G401 (cell line): ENCODE measurements at places on chromosomes 2 and 18. TPM values are rescaled to one million over a fixed set of nuclear protein-coding genes. Genes with fewer than 3 reads are reported as not detected.

GREB1 gene
- 7.9 and 14.7 TPM in 2 replicates for total RNA-seq

RNPEPL1 gene
- total RNA-seq = 3.3 and 5.6 TPM in 2 replicates

DIS3L2 gene
- 33.1 and 33.3 TPM in 2 replicates for total RNA-seq

IL1B gene
- total RNA-seq = not detected in 2 replicates

SPC25 gene
- total RNA-seq = 19.0 and 32.4 TPM in 2 replicates

ARHGEF4 gene
- 0.10 TPM in 1 of 2 replicates, not detected in the other for total RNA-seq

HDHD2 gene
- 6.6 and 15.8 TPM in 2 replicates for total RNA-seq

TRIB2 gene
- total RNA-seq = 5.4 and 10.5 TPM in 2 replicates

DNA sequence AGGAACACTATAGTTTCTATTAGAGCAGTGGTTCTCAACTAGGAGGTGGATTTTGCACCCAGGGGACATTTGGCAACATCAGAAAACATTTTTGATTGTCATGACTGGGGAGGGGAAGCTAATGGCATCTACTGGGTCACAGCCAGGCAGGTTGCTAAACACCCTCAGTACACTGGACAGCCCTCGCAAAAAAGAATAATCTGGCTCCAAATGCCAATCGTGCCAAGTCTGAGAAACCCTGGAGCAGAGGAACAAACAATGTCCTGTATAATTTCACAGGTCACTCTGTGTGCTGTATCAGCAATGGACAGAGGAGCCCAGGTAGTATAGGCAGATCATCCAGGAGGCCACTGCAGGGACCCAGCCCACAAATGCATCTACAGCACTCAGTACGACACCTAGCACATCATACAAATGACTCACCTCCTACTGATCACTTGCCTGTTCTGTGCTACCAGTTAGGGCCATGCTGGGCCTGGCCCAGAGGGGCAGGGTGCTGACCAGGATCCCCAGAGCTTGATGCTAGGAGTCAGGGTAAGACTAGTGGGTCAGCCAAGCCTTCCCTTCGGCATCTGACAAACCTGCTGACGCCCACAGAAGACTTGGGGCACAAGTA, 37.6 kb downstream of the SFXN5 start:
- DNase-seq = no peak

DNA sequence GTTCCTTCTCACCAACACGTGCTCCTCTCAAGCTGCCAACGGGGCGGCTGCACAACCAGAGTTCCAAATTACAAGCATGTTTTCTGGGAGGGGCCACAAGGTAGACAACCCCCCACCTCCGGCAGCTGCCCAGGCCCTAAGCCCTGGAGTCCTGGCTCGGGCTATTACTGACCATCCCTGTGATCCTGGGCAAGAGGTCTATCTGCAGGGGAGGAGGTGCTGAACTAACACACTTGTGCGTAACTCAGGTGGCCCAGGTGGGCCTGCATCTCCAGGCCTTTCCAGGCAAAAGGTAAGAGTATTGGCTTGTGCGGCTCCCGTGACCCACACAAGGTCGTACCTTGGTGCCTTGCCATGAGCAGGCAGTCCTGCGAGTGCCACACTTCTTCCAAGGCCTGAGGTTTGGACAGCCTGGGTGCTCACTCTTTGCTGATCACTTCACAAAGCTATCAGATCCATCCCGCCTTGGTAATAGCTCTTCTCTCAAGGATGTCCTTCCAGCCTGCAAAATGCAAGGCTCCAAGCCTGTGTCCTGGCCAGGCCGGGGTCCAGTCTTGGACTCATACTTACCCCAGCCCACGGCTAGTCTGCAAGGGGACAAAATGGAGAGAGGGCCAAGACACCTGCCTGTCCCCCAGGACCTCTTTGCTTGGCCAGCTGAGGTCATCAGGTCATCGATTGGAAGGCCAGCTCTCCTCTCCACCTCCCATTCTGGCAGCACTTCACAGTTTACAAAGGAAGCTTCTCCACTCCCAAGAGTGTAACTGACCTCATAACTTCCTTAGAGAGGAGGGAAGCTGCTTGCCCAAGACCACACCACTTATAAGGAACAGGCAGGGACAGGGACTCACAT, 33.9 kb downstream of the ADRA2B start:
- no peak for DNase-seq

DNA sequence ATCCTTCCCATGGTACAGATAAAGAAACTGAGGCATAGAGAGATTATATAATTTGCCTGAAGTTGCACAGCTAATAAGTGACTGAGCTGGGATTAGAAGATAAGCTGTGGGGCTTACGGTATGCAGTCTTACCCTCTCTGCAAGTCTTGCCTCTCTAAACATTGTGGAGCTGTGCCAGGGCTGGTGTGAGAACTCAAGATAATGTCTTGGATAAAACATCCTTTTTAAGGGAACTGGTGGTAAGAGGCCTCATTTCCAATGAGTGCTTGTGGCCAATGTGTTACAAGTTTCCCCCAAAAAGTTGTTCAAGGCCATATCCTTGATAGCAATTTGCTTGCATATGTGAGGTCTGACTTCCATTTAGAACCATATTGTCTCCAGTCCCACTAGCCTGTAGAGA, 84.3 kb upstream of the ETAA1 start:
- no peak for DNase-seq

- no peak for DNase-seq
Observed at GRCh38 chr2:119408221-119408619, 23.4 kb upstream of the TMEM37 start.

DNA sequence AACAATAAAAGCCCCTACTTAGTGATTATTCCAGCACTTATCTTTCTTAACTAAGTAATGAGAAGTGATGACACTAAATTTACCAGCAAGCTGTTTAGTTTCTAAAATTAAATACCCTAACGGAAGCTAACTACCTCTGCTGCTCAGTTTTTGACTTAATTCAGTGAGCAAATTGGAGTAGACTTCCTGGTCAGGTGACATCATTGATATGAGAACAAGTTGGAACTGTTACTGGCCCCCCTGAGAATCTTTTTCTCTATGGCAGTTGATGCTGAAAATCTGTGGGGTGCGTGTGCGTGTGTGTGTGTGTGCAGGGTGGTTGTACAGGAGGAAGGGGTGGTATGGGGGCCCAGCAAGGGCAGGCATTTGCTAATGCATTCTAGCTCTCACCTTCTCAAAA, 35.5 kb upstream of the BMP10 start:
- DNase-seq = no peak

DNA sequence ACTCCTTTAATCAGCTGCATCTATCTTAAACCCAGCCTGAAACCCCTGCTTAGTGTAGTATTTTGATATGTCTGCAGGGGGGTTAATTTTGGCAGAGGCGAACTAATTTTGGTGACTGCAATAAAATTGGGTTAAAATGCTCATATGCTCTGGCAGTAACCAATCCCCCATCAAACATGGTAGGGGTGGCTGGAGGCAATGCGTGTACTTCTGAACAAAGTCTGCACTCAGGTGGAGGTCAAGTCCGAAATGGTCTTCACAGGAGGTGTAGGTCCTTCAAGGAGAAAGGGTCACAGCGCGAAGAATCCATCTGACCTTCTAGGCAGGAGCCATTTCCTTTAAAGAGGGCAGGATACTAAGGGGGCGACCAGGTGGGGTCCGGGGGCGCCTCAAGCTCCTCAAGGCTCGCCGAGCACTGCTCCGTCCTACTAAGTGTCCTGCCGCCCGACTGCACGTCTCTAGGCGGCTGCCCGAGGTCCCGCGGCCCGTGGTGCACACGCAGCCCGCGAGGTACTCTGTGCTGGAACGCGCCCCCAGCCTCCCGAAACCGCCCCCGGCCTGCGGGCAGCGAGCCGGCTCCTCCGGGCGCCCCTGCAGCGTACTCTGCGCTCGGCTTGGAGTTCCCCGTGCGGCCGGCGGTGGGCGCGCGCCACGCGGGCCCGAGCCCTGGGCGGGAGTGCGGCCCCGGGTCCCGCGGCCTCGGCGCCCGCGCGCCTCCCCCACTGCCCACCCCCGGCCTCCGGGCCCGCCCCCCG, 1.7 kb upstream of the LDLRAD4 start:
- no peak for DNase-seq

- DNase-seq = no peak
Observed at GRCh38 chr2:203490391-203490790, 44.7 kb downstream of the RAPH1 start.

DNA sequence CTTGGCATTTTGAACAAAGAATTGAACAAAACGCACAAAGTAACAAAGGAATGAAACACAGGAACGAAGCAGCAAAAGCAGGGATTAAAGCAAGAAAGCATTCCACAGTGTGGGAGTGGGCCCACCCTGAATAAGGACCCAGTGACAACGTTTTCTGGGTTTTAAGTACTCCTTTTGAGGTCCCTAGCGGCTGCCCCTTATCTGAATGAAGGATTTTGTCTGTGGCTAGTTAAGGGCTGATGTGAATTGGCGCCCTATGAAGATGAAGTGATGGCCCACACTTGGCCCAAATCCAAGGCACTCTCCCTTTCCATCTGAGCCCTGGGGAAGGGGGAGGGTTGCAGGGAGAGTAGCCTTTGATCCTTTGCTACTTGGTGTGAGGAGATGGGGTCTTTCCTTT, 7.8 kb upstream of the CCDC141 start:
- no peak for DNase-seq

DNA sequence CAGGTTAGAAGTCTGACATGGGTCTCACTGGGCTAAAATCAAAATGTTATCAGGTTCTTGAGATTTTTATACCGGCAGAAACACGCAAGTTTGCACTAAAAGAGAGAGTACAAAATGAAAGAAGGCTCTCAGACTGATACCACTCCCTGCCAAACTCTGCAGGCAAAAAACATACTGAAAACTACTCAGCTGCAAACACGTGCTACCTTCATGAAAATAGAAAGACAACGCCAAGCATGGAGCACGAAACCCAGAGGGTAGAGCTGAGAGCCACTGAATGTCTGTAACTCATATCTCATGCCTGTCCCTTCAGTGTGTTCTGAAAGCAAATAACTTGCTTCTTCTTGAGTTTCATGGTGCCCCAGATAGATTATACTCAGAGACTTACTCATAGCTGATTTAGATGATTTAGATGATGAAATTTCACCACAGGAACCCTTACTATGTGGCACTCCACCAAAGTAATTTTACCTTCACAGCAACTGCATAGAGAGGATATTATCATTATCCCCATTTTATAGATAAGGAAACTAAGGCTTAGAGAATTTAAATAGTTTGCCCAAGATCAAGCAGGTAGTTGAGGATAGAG, 313.0 kb upstream of the SLC39A10 start:
- DNase-seq = no peak

- DNase-seq = no peak
Observed at GRCh38 chr2:142741764-142742269, 135.6 kb upstream of the KYNU start.

DNA sequence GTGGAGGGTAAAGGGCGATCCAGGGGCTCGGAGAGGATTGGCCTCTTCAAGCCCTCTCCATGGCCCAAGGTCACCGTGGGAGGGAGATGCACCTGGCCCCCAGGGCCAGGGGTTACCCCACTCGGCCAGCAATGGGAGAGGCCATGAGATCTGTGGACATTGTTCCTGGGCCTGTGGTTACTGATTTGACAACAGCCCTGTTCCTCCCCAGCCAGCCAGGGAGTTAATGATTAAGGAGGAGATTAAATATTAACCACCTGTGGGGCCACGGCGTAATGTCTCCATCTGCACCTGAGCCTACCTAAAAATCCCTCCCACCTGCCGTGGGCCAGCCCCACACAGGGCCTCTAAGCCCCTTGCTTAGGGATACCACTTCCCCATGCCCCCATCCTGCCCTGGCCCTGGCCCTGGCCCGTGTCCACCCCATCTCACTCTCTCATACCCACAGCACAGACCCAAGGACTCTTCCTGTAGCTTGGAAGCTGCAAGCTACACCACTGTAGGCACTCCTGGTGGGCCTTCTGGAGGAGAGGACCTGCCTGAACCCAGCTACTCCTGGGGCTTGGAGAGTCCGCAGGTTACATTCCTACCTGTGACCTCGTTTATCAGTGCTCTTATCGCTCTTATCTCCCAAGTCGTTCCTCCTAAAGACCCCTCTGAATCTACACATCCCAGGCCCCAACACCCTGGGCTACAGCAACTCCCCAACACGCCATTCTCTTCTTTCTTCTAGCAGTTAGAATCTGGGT, 32.1 kb downstream of the ZFP36L2 start:
- DNase-seq = no peak

DNA sequence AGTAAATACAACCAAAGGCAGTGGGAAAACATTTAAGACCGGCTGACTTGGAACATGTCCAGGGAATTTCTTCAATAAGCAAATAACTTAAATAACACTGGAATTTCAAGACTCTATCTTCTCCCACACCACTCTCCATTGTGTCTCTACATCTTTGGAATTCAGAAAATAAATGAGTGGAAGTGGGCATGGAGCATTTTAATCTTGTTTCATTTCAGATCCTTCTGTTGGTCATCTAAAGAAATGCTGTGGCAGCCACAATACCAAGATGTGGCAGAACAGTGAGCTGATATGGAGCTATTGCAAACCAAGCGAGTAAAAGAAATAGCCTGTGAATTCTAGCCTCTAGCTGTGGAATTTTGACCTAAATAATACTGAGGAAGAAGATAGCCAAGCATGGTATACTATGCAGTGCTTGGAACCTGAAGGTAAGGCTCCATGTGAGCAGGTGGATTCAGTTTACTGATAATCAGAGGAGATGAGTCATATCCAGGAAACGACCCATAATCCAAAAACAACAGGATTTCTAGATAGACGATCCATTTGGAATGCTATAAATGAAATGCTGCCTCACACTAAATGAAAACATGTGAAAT, 157.1 kb upstream of the SCN7A start:
- peak; percentile 2 for DNase-seq

- no peak for DNase-seq
Observed at GRCh38 chr2:114968748-114969400, 526.4 kb downstream of the DPP10 start.

GRCh38 chr2:196220671-196221070, 49.3 kb upstream of the STK17B start:
- no peak for DNase-seq

GRCh38 chr2:104866122-104866864, 12.4 kb downstream of the POU3F3 start:
- DNase-seq = no peak

GRCh38 chr18:3554811-3555427, 104.9 kb downstream of the TGIF1 start:
- no peak for DNase-seq

GRCh38 chr18:58228176-58228575, 184.2 kb downstream of the NEDD4L start:
- no peak for DNase-seq

DNA sequence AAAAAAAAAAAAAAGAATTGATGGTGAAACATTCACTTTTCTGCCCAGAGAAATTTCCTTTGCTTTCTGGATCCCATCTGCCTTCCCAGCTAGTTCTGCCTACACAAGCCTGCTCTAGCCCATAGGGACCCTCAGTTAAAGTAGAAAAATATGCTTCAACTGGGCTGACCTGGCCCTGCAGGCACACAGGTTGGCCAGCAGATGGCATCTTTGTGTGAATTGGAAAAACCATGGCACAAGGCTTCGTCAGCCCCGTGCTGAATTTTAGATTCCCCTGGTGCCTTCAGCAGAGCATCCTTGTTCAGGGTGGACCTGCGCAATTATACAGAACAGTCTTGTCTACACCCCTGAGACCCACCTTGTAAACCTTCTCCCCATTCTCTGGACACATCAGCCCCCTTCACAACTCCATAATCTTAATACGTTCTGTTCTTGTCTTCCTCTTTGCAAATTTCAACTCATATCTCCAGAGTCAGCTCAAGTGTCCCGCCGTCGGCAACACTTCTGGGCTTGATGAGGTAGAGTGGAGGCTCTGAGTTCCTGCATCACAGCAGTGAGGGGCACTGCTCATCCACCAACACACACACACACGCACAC, 114.5 kb downstream of the INSIG2 start:
- peak; percentile 9 for DNase-seq

- no peak for DNase-seq
Observed at GRCh38 chr2:204258890-204259289, 286.4 kb upstream of the PARD3B start.

GRCh38 chr2:170878505-170878904, 50.5 kb upstream of the GORASP2 start:
- DNase-seq = no peak

GRCh38 chr2:40105593-40105992, 326.5 kb upstream of the THUMPD2 start:
- no peak for DNase-seq
